ENCODE measurements at places on chromosomes 1 and 21.

- DNase-seq, result no peak
Measured at GRCh38 chr1:167561753-167562152, 8.2 kb upstream of the CREG1 start.

- no peak for DNase-seq
Measured at GRCh38 chr1:88029142-88029541, 654.9 kb upstream of the PKN2 start.

GRCh38 chr1:94590203-94591137 is 48.9 kb upstream of the F3 start:
- DNase-seq, result no peak

DNA sequence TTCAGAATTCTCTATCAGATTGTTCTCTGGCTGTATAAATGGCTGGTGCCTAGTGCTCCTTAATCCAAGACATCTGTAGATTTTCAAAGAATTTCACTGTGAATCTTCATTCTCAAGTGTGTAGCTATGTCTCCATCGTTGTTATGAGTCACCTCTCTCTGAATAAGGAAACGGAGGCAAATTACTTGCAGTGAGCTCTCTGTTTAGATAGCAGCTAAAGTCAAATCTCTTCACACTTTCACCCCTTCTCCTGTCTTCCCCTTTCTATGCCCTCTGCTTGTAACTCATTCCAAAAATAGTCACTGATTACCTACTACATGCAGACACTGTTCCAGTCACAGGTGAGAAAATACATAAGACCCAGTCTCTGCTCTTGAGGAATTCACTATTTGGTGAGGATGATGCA is 39.7 kb downstream of the CHML start:
- no peak for DNase-seq

DNA sequence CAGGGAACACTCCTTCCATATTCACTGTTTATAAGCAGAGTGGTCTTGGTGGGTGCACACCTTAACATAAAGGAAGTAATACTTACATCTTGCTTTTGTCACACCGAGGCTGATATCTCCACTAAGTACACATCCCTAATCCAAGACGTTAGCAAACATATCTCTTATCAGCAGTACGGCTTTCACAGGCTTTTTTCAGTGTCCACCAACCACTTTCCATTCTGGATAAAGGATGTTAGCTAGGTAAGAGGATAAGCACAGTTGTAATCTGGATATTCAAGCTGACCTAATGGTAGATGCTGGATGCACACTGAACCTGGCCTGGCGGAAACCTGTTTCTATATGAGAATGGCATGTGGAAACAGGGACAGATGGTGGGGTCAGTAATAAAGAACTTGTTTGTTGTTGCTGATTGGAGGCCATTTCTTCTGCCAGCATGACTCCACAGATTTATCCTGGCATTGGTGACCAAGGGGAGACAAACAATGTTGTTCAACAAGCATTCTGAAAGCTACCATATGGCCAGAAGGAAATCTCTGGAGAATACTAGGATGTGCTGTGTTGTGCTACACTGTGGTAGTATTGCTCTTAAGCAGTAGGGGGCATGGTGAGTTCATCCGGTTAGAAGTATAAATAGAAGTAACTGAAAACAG is 416.4 kb downstream of the PTBP2 start:
- peak; percentile 29 for DNase-seq

DNA sequence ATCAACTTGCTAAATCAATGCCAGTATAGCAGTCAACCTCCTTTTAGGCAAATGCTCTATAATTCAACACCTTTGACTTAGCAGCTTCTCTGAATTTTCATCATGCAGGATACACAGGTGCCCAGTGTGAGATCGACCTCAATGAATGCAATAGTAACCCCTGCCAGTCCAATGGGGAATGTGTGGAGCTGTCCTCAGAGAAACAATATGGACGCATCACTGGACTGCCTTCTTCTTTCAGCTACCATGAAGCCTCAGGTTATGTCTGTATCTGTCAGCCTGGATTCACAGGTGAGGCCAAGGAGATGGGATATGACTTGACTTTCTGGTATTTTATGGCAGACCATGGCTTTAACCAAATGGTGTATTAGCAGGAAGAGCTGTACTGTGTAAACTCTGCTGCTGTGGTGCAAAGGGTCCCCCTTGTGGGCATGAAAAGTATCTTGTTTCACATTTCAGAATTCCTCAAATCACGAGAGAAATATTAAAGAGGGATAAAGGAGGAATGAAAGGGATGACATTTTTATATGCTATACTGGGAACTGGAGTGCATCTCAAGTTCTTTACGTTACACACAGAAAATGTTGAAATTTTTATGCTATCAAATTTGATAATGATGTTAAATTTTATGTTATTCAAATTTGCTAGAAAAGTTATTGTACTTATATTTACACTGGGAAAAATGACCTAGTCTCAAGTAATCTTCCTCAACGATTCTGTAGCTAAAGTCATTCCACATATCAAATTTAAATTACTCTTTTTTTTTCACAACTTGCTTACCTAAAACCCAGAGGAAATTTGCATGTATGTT is 88.9 kb downstream of the CRB1 start:
- no peak for DNase-seq

DNA sequence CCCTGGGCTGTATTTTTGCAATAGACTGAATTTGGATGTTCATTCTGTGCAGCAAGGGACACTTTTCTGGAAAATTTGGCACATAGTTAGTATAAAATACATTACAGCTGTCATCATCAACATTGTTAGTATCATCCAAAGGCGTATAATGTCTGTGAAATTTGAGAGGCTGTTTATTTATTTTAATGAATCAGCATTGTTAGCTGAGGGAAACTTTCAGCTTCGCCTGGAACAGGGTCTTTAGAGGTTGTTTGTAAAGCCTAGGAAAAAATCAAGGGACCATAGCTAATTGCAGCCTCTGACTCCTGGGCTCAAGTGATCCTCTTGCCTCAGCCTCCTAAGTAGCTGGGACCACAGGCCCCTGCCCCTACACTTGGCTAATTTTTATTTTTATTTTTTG is 106.8 kb upstream of the USP24 start:
- no peak for DNase-seq

- no peak for DNase-seq
Measured at GRCh38 chr1:10431070-10431730, 967 bp downstream of the CENPS start.

DNA sequence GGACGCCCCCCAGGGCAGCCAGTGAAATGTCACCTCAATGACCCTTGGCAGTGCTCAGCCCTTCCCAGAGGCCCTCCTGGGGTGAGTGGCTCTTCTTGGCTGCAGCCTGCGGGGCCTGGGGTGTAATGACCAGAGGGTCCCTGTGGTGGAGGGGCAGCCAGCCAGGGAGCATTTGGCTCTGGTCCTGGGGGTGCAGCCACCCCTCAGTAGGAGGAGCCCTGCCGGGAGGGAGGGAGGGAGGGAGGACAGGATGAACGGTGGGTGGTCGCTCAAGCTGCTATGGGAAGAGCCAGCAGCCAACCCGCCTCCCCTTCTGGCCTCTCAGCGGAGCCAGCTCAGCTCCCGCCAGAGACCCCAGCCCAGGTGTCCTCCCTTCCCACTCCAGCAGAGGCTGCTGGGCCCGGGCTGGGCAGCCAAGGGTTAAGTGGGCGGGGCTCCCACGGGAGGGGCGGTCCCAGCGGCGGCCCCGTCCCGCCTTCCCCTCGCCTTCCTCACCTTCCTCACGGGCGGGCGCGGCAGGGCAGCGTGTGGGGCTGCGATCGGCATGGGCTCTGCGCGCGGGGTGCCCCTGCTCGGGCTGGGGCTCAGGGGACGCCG is 9.0 kb upstream of the PLCH2 start:
- no peak for DNase-seq

GRCh38 chr1:67566803-67567377 is 118.1 kb upstream of the GADD45A start:
- DNase-seq, result no peak

DNA sequence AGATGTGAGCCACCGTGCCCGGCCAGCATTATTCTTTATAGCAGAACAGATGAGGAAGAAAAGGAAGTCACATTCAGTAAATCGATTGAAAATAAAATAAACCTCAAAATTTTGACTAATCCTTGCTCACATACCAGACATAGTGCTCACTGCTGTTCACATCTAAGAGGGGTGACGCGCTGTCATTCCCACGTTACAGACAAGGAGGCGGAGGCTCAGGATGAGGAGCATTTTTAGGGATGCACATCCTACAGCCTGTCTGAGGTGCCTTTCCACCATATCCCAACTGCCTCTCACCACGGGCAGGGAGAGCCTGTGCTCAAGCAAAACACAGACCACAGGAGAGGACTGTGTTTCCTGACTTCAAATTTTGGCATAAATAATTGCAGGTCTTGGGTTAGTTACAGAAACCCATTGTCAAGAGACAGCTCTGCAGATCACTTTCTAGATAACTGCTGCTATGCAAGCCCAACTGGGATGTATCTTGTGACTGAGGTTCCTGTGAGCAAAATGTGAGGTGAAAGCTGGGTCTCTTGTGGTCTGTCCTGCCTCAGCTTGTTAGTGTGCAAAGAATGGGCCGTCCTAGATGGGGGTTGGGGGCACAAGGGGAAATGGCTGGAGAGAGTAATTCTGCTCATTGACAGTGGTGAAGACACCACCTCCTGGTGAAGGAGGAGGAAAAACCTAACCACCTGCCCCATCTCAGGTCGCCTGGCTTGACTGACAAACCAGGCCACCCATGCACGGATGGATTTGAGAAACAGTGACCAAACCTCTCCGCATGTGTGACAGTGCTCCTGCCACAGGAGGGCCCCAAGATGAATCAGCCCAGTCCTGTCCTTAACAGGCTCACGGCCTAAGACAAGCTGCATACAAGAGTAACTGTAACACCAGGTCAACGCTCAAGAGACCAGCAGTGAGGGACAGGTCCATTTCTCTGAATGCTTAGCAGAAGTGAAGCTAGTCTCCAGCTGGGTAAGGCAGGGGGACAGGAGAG is 8.2 kb downstream of the TNN start:
- no peak for DNase-seq

DNA sequence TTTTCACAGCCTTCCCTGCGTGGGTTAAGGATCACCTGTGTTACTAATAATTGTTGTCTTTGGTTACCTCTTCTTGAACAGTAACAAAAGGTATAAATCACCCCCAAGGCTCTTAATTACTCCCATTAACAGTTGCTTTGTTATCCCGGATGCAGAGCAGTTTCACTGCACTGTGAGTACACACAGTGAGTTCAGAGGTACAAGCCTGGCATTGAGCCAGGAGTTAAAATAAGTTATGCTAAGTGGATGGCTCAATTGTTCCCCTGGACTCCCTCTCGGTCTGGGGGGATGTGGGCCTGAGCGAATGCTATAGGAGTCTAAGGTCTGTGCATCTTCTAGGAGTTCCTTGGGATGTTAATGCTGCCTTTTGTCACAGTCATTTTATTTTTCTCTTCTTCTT is 258.3 kb downstream of the ATG4C start:
- no peak for DNase-seq

DNA sequence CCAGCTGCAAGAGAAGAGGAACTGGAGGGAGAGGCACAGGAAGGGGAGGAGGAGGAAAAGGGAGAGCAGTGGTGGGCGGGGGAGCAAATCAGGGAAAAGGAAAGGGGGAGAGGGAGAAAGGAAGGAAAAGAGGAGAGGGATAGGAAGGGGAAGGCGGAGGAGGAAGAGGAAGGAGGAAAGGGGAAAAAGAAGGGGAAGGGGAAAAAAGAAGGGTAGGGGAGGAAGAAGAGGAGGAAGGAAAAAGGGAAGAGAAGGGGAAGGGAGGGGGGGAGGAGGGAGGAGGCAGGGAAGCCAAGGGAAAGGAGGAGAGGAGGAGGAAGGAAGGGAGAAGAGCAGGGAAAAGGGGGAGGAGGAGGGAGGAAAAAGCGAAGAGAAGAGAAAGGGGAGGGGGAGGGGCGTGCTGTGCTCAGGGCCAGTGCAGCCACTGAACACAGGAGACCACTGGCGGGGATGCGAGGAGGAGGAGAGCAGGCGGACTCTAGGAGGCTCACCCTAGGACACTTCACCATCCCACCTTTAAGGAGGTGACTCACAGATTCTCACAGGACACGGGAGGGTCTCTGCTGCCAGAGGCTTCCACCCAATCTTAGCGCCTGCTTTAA is 33.1 kb downstream of the PGBD5 start:
- no peak for DNase-seq

GRCh38 chr1:215241451-215241850 is 158.9 kb downstream of the KCNK2 start:
- no peak for DNase-seq

- DNase-seq, result no peak
Measured at GRCh38 chr1:20399606-20400180, 86.3 kb downstream of the CAMK2N1 start.

DNA sequence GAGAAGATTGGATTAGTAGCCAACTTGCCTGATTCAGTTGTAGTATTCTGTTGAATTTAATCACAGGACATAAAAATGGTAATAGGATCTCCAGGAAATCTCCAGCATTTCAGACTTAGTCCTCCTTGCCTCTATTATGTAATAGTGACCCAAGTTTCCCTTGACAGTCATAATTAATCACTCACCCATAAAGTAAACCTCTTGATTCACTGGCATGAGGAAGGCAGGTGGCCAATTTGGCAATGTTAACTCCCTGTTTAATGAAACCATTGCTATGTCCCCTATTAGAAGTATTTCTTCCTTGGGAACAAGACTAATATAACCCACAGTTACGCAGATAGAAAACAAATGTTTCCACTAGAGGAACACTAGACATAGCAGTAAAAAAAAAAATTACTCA is 604.8 kb upstream of the CXADR start:
- no peak for DNase-seq

DNA sequence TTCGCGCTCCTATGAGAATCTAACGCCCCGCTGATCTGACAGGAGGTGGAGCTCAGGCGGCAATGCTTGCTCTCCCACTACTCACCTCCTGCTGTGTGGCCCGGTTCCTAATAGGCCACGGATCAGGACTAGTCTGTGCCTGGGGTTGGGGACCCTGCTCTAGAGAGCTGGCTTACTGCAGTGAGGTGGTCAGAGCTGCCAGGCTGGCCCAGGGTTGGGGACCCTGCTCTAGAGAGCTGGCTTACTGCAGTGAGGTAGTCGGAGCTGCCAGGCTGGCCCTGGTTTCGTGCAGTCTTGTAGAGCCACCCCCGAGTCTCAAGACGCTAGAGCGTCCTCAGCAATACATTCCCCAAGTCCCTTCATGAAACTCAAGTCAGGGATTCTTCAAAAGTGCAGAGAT is 27.5 kb downstream of the SLC37A1 start:
- no peak for DNase-seq

GRCh38 chr1:64701886-64702285 is 43.0 kb upstream of the RAVER2 start:
- no peak for DNase-seq

DNA sequence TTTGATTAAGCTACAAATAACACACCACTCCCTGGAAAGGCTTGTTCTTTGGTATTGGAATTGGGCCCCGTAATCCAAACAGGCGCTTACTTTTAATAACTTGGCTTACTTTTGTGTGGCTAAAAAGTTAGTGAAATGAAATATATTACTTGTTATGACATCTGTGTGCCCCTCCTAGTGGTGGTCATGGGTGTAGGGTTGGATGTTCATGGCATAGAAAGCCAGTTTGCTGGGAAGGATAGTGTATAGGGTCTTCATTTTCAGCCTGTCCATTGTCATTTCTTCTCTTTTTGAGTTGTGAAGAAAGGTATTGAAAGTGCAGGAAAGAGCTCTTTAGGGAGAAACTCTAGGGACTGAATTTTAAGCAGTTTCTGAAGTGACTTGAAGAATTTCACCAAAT is 5.9 kb downstream of the CDC14A start:
- DNase-seq, result no peak
